Testis (tissue), 5 donors: ENCODE measurements at places on chromosomes 4 and X. TPM values are rescaled to one million over a fixed set of nuclear protein-coding genes. Genes with fewer than 3 reads are reported as not detected.
A peak's percentile ranks its signal among the peaks of the same experiment; 100 is the strongest.

DNA sequence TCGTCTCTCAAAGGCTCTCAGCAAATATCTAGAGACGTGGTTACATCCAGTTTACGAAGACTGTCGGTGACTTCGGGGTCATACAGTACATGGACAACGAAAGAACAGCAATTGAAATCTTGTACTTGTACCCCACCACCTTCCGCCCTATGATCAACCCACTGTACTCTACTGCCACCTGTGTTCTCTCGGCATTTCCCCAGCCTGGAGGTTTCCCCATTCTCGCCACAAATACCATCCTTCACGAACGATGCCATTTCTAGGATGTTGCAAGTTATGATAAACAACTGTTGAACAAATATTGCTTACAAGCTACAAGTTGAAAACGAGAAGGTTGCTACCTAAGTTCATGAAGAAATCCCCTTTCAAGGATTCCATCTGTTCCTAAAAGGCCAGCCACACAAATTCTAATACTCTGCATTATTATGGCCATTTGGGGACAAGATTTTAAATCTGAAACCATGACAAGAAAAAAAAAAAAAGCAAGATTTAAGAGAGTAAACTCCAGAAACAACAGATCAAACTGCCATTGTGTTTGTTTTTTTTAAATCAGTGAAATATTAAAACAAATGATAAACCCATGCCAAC is 1.6 kb downstream of the APBB2 start:
- DNase-seq = peak; percentile 46

FABP2 gene
- total RNA-seq = not detected

ASB9 gene
- total RNA-seq = 88.8 TPM

DNA sequence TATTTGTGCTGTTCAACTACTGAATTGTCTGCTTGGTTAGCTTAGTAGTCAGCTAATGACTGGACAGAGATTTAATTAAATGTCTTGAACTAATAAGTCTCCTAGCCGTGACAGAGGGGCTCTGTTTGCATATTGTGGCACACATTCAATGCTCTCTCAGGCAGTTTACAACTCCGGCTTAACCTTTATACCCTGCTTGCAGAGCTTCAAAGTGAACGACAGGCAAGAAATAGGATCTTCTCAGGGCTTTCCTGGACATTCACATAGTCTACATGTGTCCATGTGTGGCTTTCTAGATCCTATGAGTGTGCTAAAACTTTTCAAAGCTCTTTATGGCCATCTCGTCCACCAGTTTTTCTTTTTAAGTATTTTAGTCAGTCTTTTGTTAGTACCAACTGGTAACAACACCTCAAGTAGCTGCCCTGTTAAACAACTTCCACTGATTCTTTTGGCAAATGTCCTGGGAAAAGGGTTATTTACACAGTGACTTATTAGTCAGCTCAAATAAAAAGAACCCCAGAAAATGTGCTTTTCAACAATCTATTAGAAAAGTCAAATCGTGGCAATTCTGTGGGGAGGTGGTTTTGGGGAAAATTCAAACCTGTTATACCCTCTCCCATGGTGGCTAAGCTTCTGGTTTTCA is 28.6 kb downstream of the OR13H1 start:
- DNase-seq = no peak

DNA sequence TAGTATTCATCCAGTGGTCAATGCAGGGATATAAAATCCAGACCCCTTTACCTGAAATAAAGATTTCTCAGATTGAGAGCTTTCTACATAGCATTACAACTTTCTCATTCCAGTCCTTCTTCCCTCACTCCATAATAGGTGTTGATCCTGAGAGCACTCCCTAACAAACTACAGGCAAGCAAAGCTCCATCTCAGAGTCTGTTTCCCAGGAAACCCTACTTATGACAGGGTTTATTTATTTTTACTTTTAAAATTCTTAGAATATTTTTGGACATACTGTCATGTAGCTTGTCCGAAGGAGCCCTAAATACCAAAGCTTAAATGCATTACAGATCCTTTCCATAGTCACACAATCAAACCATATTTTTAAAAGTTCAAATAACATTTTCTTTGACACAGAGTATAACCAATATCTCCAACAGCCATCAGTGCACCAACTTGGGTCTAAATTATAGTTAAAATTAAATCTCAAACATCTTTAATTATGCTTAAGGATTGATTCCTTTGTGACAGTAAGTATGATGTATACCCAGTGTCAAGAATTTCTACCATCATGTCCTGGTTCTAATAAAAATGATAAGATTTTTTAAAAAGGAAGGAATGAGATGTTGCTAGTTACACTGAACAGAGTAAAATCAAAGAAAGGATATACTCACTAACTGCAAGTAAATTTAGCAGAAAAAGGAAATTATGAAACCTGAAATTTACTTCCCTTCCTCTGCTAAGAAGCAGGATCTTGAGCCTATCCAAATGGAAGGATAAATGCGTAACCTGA is 580.4 kb upstream of the ADGRL3 start:
- DNase-seq = no peak

SSX4B gene
- total RNA-seq = 3.8 TPM

ART3 gene
- 73.9 TPM for total RNA-seq

TMEM271 gene
- 1.7 TPM for total RNA-seq
